Chondrocyte (in vitro differentiated cells): ENCODE measurements at places on chromosomes 2 and 18. TPM values are rescaled to one million over a fixed set of nuclear protein-coding genes. Genes with fewer than 3 reads are reported as not detected.

Gene TCF4
- 36.8 to 91.8 TPM (median 46.6 TPM) in 3 replicates for total RNA-seq

Gene GRB14
- total RNA-seq: 1.1 to 2.4 TPM (median 1.2 TPM) in 3 replicates

Gene CD226
- 0.62 to 1.3 TPM (median 0.82 TPM) in 3 replicates for total RNA-seq

DNA sequence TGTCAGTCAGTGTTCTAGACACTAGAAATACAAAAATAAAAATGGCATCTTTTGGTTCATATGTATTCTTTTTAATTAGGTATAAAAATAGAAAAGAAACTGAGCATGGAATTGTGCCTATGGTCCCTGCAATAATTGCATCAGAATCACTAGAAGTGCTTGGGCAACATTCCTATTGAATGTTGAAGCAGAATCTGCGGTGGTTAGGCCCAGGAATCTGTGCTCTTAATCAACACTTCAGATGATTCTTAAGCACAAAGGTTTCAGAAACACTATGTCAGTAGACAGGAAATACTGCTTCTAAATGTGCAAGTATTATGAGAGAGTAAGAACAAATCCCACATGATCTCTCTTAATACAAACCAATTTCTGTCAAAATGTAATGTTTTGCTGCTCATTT lies 20.3 kb upstream of the RBBP8 start:
- DNase-seq: no peak

GRCh38 chr18:51721388-51721787 lies 523.9 kb upstream of the MEX3C start:
- DNase-seq: no peak

- no peak for DNase-seq
Measured at GRCh38 chr2:186853951-186854350, 5.0 kb upstream of the ZSWIM2 start.

DNA sequence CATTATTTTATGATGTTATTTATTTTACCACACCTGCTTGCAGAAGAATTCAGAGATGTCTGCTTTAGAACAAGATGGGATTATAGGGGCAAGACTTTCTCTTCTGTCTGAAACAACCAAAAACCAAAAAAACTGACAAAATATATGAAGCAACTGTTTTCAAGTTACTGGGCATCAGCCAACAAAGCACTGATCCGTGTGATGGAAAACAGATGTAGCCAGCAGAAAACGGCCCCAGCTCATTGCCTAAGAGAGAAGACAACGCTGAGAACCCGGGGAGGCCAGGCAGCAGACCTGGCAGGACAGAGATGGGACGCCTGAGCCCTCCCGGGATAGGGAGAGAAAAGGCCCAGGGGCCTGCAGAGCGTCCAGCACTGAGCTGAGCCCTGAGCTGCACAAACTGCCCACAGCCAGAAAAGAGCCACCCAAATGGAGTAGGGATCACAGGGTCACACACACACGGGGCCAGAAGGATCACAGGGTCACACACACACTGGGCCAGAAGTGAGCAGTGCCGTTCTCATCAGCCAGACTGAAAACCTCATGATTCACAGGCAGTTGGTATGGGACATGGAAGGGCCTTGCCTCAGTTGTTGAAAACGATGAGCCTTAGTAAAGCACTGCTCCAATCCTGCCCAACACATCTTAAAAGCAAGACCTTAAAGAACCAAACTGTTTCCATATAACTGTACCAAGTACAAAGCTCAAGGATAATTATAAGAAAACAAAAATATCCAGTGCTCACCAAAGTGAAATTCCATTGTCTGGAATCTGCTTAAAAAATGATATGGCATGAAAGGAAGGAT lies 12.1 kb downstream of the PXDN start:
- peak; percentile 59 for DNase-seq

- peak; percentile 8 for DNase-seq
Measured at GRCh38 chr2:43003702-43004101, 211.3 kb upstream of the HAAO start.

DNA sequence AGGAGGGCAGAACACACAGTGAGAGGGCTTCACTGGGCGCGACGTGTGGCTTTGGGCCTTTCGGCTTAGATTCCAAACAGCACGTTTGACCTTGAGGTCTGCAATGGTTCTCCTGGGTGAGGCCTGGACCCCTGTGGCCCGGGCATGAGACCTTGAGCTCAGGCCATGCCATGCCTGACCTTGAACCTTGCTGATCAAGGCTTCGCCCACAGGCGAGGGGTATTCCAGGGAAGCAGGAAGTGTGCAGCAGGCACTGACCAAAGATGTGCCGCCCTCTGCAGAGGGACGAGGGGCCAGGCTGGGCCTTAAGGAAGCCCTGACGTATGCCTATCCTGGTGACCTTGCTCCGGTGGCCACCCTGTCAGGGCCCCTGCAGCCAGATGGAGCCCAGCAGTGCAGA lies 178.3 kb upstream of the HDAC4 start:
- DNase-seq: peak; percentile 67

DNA sequence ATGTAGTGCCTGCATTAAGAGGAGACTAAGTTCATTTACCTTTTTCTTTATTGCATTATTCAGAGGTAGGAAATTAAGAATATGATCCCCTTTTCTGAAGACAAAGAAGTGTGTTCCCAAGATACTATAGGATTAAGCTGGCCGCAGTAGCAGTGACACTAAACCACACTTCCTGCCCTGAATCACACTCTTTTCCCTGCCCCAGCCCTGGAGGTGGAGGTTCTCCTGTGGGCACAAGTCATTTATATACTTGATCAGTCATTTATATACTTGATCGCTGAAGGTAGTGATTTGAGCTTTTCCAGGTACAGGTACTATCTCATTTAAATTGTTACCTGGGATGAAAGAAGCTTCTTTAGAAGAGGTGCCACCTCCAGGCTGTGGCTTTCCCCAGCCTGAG lies 78.6 kb downstream of the ARMC9 start:
- DNase-seq: no peak

GRCh38 chr2:150705357-150705756 lies 217.9 kb upstream of the RND3 start:
- DNase-seq: no peak

- no peak for DNase-seq
Measured at GRCh38 chr2:105432044-105432399, 33.2 kb upstream of the FHL2 start.

- DNase-seq: no peak
Measured at GRCh38 chr2:28320009-28320365, 72.7 kb upstream of the FOSL2 start.
